Activated naive CD4-positive, alpha-beta T cell (primary cell): ENCODE measurements at places on chromosomes 11 and 22.

GRCh38 chr11:3093281-3094191 lies 36.3 kb upstream of the CARS1 start:
- no peak for DNase-seq

GRCh38 chr11:134334796-134335571 lies 3.2 kb downstream of the GLB1L2 start:
- no peak for DNase-seq

- DNase-seq = no peak
These were observed 628.7 kb downstream of the NTM start for GRCh38 chr11:131999084-131999483.

- DNase-seq = no peak
These were observed 67.7 kb downstream of the BCL2L13 start for GRCh38 chr22:17705951-17706900.

DNA sequence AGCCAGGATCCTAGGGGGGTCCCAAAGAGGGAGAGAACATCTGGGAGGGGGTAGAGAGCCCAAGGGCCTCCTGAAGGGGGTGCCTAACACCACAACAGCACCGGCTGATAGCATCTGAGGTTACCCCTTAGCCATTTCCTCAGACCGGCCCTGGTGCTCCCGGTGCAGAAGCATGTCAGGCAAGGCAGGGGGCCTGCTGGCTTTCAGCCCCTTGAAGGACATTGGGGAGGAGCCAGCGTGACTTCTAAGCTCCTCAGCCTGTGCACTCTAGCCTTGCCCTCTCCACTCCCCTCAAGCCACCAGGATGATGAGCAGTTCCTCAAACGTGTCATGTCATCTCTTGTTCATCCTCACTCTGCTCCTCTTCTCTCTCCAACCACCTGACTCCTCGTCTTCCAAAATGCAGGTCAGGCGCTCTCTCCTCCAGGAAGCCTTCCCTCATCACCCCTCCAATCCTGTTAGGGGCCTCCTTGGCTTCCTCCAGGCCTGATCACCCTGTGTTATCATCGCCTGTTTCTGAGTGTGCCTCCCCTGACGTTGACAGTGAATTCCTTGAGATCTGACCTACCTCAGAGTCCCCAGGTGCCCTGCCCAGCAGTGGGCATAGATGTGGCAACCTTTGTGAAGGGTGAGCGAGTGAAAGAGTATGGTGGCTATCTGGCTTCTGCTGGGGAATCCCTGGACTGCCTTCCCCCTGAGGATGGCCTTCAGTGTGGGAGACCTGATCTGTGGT lies 6.1 kb downstream of the P2RY2 start:
- DNase-seq = no peak

GRCh38 chr22:41873391-41873790 lies 40.5 kb downstream of the SREBF2 start:
- DNase-seq = no peak

- DNase-seq = no peak
These were observed 67.7 kb downstream of the PANX1 start for GRCh38 chr11:94196363-94196762.

- DNase-seq = no peak
These were observed 4.0 kb downstream of the TAF10 start for GRCh38 chr11:6608011-6608410.

GRCh38 chr11:1039481-1040427 lies 3.2 kb upstream of the MUC6 start:
- no peak for DNase-seq

GRCh38 chr22:40477683-40478337 lies 107.4 kb downstream of the SGSM3 start:
- DNase-seq = no peak

GRCh38 chr22:27771637-27772036 lies 29.9 kb downstream of the MN1 start:
- no peak for DNase-seq

- no peak for DNase-seq
These were observed 8.2 kb upstream of the MUC5AC start for GRCh38 chr11:1149545-1149944.

GRCh38 chr11:2888266-2888968 lies 2.8 kb upstream of the CDKN1C start:
- peak; percentile 82 for DNase-seq

- no peak for DNase-seq
These were observed 112.9 kb upstream of the DDI1 start for GRCh38 chr11:103923451-103923931.

GRCh38 chr11:134328433-134328832 lies 3.4 kb upstream of the GLB1L2 start:
- no peak for DNase-seq

DNA sequence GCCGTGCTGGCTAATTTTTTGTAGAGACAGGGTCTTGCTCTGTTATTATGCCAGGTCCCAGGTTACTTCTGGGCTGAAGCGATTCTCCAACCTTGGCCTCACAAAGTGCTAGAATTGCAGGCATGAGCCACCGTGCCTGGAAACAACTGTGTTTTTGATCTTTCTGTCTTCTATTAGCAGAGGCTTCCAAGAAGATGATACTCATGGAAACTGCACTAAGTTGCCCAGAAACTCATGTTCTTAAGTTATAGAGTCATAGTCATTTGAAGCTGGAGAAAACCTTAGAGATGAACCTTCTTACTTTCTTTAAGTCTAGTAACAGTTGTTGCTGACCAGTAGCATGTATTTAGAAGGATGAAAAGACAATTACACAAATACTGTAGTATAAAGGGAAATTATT lies 37.1 kb upstream of the HSPA8 start:
- no peak for DNase-seq

- no peak for DNase-seq
These were observed 453.4 kb downstream of the TBC1D22A start for GRCh38 chr22:47215851-47216250.

DNA sequence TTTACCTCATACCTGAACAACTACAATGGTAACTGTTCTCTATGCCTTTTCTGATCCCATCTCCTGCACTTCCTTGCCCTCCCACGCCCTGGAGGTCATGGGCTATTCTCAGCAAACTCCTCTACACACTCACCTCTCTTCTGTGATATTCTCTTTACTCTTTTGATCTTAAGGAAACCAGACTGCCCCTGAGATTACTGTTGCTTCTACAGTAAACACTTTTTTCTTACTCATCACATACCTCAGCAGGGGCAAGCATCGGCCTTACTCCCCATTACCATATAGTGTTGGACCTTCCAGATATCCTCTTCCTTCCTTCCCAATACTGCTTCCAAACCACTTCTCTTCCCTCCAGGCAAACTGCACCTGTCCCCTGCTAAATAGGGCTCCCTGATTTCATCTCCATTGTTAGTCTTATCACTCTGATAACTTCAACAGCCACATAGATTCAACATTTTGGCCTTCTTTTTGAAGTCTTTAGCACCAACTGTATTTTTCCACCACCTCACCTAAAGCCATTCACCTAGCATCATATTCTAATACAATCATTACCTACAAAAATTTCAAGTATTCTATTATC lies 141.2 kb downstream of the RBFOX2 start:
- DNase-seq = no peak

DNA sequence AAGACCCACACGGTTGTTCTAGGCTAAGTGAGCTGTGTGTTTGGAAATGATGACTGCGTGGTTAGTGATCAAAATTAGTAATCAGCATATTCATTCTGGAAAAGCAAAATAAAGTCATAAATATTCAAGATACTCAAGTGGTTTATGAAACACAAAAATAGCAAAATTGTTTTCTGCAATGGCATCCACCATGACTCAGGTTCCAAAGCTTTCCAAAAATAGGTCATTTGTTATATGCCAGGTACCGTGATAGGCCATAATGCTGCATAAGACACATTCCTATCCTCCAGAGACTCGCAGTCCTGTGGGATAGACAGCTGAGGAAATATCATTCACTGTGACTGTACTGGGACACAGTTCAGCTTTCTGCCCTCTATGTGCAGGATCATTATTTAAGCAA lies 2.4 kb upstream of the ATL3 start:
- no peak for DNase-seq

DNA sequence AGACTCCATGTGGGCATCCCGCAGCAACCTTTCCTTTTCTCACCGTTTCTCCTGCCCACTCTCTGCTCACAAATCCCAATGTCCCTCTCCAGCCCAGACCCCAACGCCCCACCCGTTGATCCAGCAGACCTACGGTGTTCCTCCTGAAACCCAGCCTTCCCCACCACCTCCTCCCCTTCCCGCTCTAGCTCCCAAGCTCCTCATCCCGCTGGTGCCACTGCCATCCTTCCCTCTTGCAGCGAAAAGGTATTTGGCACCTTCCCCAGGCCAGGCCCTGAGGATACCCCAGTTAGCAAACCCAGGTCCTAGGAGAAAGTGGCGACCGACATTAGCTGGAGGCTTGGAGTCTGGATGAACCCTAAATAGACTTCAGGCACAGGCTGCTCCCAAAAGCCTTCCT lies 84.0 kb upstream of the RTL6 start:
- DNase-seq = no peak

DNA sequence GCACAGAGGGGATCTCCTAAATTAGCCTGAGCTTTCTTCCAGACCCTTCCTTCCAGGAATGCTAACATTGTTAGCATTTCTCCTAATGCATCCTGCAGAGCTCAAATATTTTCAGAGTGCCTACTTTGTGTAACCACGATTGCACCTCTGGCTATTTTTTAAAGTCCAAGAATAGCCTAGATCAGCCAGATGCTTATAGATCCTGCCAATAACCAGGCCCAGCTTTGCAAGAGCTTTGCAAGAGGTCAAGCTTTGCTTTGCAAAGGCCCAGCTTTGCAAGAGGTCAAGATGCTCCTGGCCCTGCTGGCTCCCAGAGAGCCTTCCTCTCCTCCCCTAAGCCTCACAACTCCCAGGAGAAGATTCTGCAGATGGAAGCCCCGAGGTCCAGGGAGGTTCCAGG lies 491.9 kb downstream of the MN1 start:
- no peak for DNase-seq

- DNase-seq = no peak
These were observed 90.0 kb upstream of the ALX4 start for GRCh38 chr11:44399968-44400367.

DNA sequence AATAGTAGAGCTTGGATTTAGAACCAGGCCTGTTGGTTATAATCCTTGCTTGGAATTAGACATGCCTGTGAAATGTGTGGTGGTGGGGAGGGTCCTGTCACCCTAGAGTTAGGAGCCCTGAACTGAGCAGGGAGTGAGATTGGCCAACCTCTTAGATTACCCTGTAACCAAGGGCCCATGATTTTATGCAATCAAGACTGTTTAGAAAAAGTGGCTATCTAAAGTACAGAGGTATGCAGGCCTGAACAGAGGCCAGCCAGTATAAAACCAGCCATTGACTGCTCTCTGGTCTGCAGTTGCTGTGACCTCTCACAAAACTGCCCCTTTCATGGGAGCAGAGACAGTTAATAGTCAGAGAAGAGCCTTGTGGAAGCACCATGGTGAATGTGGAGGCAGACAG lies 36.2 kb downstream of the SERPINH1 start:
- no peak for DNase-seq

GRCh38 chr11:576811-577610 lies 741 bp downstream of the PHRF1 start:
- DNase-seq = no peak

DNA sequence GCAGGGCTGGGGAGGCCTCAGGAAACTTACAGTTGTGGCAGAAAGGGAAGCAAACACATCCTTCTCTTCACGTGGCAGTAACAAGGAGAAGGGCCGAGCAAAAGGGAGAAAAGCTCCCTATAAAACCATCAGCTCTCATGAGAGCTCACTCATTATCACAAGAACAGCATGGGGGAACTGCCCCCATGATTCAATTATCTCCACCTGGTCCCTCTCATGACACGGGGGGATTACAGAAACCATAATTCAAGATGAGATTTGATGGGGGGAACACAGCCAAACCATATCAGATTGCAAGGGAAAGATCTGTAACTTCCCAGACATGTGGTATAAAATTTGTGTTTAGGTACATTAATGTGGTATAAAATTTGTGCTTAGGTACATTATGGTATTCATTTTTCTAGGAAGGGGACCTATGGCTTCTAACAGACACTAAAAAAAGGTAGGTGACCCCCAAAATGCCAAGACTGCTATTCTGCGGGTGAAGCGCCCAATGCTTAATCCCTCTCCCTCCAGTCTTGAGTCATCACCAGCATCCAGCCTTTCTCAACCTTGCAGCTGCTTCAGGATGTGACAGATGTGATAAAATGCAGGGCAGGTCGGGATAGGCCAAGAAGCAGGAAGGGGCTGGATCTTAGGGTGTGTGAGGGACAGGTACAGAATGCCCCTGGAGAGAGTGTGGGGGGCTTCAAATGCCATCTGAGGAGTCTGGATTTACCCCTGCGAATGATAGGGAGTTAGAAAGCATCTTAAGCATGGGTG lies 57.7 kb upstream of the AMPD3 start:
- DNase-seq = no peak

- no peak for DNase-seq
These were observed at the start of gene PARVG for GRCh38 chr22:44180706-44181032. PARVG (plus strand) TSS chr22:44180925; CDS start chr22:44183330, 2,405 bp downstream.

- no peak for DNase-seq
These were observed 88.5 kb downstream of the ALX4 start for GRCh38 chr11:44221456-44221855.

DNA sequence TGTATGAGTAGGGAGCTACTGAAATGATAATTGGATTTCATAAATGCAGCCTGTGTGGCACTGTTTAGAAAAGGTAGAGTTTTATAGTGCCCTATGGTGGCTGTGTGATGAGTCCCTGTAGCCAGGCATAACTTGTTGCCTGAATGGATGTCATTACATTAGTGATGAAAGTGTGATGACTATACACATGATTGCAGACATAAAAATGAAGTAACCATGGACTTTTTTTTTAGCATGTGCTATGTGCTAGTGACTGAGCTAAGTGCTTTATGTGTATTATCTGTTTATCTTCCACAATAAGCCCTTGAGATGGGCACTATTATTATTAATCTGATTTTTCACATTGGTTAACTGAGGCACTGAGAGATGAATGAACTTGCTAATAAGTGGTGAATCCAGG lies 13.5 kb upstream of the GRAMD1B start:
- DNase-seq = no peak

GRCh38 chr11:64097468-64098317 lies 62.0 kb downstream of the FLRT1 start:
- no peak for DNase-seq

DNA sequence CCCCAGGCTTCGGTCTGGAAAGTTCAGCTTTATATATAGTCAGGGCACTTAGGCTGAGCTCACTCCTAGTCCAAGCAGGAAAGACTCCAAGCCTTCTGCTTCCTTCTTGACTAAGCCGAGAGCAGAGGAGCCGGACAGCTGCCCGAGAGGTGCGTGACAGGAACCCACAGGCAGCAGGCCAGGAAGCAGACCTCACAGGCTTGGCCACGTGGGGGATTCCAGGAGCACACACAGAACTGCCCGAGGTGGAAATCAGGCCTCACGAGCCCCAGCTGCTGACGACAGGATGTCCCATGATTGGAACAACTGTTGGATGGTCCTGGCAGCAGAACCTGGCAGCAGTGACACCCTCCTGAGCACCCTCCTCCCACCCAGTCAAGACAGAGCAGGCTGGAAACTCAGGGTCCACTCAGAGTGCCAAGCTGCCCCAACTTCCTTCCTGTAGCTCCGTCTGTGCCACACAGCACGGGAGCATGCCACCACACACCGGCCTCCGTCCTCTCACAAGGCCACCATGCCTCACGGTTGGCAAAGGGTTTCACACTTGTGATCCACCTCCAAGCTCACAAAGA lies 5.4 kb downstream of the PLA2G6 start:
- DNase-seq = peak; percentile 38
